ENCODE measurements at places on chromosomes 7 and 10. TPM values are rescaled to one million over a fixed set of nuclear protein-coding genes. Genes with fewer than 3 reads are reported as not detected.
A peak's percentile ranks its signal among the peaks of the same experiment; 100 is the strongest.

The FKBP6 gene
- polyA plus RNA-seq: not detected

The AVPI1 gene
- polyA plus RNA-seq: 14.3 TPM

The RTKN2 gene
- 2.9 TPM for polyA plus RNA-seq

- no peak for DNase-seq
- no peaks in the 10 kb centered on the region for H3K4me1 ChIP-seq
- no peaks in the 10 kb centered on the region for H3K27me3 ChIP-seq
Observed at GRCh38 chr10:115026056-115026745, 67.0 kb upstream of the ATRNL1 start.

- peaks cover 43% of the 10 kb centered on the region for H3K4me1 ChIP-seq
- peak overlapping the region; percentile 88 for H3K4me3 ChIP-seq
- DNase-seq: no peak
- peaks cover 55% of the 10 kb centered on the region for H3K36me3 ChIP-seq
Observed at GRCh38 chr7:143385891-143386781, 5.0 kb downstream of the ZYX start.

DNA sequence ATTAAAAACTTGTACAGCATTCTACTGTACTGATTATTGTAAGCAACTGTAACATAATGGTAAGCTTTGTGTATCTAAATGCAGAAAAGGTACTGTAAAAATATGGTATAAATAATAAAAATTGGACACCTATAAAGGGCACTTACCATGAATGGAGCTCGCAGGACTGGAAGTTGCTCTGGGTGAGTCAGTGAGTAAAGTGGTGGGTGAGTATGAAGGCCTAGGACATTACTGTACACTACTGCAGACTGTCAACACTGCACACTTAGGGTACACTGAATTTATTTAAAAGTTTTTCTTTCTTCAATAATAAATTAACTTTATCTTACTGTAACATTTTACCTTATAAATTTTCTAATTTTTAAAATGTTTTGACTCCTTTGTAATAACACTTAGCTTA lies 118.6 kb upstream of the ASAH2 start:
- H3K27me3 ChIP-seq: no peaks in the 10 kb centered on the region
- peaks cover 2% of the 10 kb centered on the region for H3K4me1 ChIP-seq
- no peaks in the 10 kb centered on the region for H3K36me3 ChIP-seq

GRCh38 chr7:100722480-100723212 lies 2.4 kb downstream of the EPO start:
- H3K36me3 ChIP-seq: no peaks in the 10 kb centered on the region
- H3K27ac ChIP-seq: no peak overlapping the region
- H3K4me1 ChIP-seq: peaks cover 4% of the 10 kb centered on the region
- H3K27me3 ChIP-seq: peaks cover 41% of the 10 kb centered on the region
- DNase-seq: no peak
- H3K4me3 ChIP-seq: no peak overlapping the region

DNA sequence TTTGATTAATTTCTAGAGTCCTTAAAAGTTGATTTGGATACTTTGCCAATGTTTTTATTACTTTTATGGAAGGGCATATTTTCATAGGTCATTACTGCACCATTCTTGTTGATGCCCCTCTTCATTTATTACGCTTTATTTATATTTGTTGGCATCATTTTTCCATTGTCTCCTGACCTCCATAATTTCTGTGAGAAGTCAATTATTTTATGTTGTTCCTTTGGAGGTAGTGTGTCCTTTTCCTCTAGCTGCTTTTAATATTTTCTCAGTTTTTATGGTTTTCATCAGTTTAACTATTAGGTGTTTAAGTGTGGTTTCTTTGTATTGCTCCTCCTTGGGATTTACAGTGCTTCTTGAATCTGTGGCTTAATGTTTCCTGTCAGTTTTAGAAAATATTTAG lies 134.9 kb downstream of the SAMD9 start:
- no peak overlapping the region for H3K27ac ChIP-seq
- peaks cover 2% of the 10 kb centered on the region for H3K4me1 ChIP-seq
- no peaks in the 10 kb centered on the region for H3K36me3 ChIP-seq
- no peak overlapping the region for H3K4me3 ChIP-seq
- H3K27me3 ChIP-seq: no peaks in the 10 kb centered on the region

- H3K4me1 ChIP-seq: peaks cover 47% of the 10 kb centered on the region
- H3K36me3 ChIP-seq: no peaks in the 10 kb centered on the region
- DNase-seq: no peak
- no peak overlapping the region for H3K4me3 ChIP-seq
Observed at GRCh38 chr10:33117816-33118215, 159.8 kb upstream of the ITGB1 start.

- H3K27ac ChIP-seq: no peak overlapping the region
- no peaks in the 10 kb centered on the region for H3K27me3 ChIP-seq
- H3K36me3 ChIP-seq: no peaks in the 10 kb centered on the region
- H3K4me3 ChIP-seq: no peak overlapping the region
Observed at GRCh38 chr10:44931621-44932516, 20.7 kb downstream of the TMEM72 start.

- no peak overlapping the region for H3K4me3 ChIP-seq
- no peaks in the 10 kb centered on the region for H3K27me3 ChIP-seq
- H3K36me3 ChIP-seq: no peaks in the 10 kb centered on the region
- H3K27ac ChIP-seq: no peak overlapping the region
- H3K4me1 ChIP-seq: no peaks in the 10 kb centered on the region
- no peak for DNase-seq
Observed at GRCh38 chr7:141557360-141557759, 6.2 kb downstream of the AGK start.

- H3K36me3 ChIP-seq: no peaks in the 10 kb centered on the region
- H3K27ac ChIP-seq: no peak overlapping the region
- peaks cover 6% of the 10 kb centered on the region for H3K4me1 ChIP-seq
- no peak for DNase-seq
Observed at GRCh38 chr7:17402628-17403278, 104.3 kb downstream of the AHR start.

- no peaks in the 10 kb centered on the region for H3K4me1 ChIP-seq
- no peaks in the 10 kb centered on the region for H3K27me3 ChIP-seq
- no peaks in the 10 kb centered on the region for H3K36me3 ChIP-seq
- no peak overlapping the region for H3K27ac ChIP-seq
Observed at GRCh38 chr10:13306103-13306502, 6.2 kb upstream of the PHYH start.

GRCh38 chr10:129869596-129870473 lies 94.2 kb downstream of the EBF3 start:
- H3K27ac ChIP-seq: no peak overlapping the region
- H3K36me3 ChIP-seq: no peaks in the 10 kb centered on the region
- H3K4me3 ChIP-seq: no peak overlapping the region
- H3K4me1 ChIP-seq: no peaks in the 10 kb centered on the region
- no peaks in the 10 kb centered on the region for H3K27me3 ChIP-seq

All from fibroblast of lung (primary cell).